ENCODE measurements at places on chromosomes 16 and 17.

DNA sequence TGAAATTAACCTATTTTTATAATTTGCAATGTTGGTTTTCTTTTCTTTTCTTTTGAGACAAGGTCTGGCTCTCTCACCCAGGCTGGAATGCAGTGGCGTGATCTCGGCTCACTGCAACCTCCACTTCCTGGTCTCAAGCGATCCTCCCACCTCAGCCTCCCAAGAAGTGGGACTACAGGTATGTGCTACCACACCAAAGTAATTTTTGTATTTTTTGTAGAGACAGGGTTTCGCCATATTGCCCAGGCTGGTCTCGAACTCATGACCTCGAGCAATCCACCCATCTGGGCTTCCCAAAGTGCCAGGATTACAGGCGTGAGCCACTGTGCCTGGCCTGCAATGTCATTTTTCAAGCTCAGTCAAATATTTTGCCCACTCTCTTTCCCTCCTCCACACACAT lies 36.0 kb downstream of the MYH11 start:
- DNase-seq = no peak

DNA sequence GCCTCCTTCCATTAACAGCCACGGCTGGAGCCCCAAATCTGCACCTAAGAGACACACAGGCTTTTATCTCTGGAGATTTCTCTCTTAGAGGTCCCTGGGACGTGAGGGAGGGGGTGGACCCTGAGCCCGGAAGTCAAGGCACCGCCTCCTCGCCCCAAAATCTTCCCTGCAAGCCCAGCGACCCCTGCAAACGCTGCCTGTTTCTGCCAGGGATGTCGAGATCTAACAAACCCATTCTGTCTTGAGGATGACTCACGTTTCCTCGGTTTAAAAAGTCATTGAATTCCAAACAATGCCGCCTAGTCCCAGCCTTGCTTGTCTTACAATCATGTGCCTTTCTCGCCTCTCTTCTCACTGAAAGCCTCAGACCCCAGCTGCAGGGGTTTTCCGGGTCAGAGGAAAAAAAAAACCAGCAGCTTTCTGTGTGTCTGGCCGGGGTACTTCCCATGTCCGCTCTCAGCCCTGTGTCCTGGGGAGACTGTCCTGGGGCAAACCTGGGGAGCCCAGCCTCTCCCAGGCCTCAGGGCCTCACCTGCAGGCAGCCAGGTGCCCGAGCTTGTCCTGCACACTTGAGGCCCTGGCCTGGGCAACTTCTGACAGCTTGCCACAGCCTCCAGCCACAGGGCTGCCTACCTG lies 15.4 kb downstream of the ARL2BP start:
- DNase-seq = no peak

DNA sequence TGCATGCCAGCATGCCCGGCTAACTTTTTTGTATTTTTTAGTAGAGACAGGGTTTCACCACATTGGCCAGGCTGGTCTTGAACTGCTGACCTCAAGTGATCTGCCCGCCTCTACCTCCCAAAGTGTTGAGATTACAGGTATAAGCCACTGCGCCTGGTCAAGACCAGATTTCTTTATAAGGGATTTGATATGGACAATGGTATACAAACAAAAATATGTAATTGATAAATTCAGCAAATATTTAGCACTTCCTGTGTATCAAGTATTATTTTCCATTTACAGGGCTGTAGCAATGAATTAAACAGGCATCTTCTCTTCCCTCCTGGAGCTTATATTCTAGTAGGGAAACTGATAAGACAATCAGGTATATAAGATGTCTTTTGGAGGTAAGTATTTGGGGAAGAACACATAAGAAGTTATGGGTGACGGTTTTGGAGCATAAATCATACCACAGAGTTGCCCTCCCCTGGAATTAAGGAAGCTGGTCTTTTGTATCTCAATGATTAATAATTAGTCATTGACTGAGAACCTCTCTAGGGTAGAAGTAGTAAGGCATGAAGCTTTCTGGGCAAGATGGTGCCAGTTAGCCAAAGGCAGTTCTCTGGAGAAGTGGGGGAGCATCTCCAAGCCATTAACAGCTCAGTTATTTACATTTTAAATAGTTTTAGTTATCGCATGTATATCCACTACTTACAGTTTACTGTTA lies 35.8 kb downstream of the TANC2 start:
- DNase-seq = no peak

- DNase-seq = no peak
Observed at GRCh38 chr16:68475071-68475470, 26.8 kb upstream of the SMPD3 start.

DNA sequence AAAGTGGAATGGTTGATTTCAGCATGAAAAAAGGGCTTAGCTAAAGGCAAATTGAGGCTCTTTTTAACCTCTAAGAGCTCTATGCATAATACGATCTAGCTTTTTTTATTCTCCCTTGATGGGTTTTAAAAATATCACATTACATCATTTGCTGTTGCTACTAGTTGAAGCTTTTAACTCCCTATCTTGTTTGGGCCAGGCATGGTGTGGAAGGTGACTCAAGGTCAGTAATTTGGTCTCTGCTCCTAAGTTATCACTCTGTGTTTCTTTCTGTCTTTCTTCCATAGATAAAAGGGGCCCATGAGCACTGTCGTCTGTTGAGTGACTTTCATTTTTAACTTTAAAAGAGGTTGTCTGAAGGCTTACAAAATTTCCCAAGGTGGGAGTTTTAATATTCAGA lies 58.1 kb upstream of the GOT2 start:
- no peak for DNase-seq

Measured in activated CD4-positive, alpha-beta T cell treated with anti-CD3 and anti-CD28 coated beads for 24 hours (primary cell).